Nucleus accumbens (tissue), 56 donors: ENCODE measurements at places on chromosomes 16 and 17.

GRCh38 chr16:68155425-68155824 is 70.3 kb downstream of the NFATC3 start:
- no peak for DNase-seq

GRCh38 chr16:72024862-72025382 is 16.4 kb downstream of the DHODH start:
- DNase-seq = no peak

DNA sequence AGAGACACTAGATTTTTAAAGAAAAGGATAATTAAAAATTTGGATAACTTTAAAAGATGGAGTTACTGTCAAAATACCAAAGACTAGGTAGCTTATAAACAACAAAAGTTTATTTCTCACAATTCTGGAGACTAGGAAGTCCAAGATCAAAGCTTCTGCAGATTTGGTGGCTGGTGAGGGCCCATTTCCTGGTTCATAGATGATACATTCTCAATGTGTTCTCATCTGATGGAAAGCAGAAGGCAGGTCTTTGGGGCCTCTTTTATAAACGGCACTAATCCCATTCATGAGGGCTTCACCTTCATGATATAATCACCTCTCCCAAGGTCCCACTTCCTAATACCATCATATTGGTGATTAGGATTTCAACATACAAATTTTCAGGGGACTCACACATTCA is 33.7 kb downstream of the NLK start:
- no peak for DNase-seq

GRCh38 chr17:78132084-78132676 is 1.6 kb downstream of the TMC8 start:
- DNase-seq = no peak

- no peak for DNase-seq
These were observed 5.5 kb downstream of the PCGF2 start for GRCh38 chr17:38742411-38743308.
